NCI-H526 (cell line): ENCODE measurements at places on chromosomes 2 and 18.

GRCh38 chr2:86272111-86272510, 65.3 kb downstream of the REEP1 start:
- no peak for DNase-seq

GRCh38 chr2:106126295-106126694, 67.8 kb downstream of the UXS1 start:
- no peak for DNase-seq

DNA sequence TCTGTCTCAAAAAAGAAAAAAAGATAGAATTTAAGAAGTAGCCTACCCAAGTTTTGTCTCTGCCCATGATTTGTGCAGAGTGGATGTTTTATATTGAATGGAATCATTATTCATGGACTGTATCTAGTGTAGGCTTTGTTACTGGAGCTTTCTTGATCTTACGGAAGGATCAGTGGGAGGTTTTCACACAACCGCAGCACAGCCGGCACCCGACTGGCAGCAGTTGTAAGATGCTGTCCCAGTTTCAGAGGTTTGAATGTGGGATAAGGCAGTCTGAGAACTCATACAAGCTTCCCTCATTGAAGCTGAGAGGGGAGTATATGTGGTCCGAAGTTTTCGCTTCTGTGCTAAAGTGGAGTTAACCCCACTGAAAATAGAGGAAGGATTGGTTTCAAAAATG, 19.7 kb upstream of the SAG start:
- DNase-seq: no peak

DNA sequence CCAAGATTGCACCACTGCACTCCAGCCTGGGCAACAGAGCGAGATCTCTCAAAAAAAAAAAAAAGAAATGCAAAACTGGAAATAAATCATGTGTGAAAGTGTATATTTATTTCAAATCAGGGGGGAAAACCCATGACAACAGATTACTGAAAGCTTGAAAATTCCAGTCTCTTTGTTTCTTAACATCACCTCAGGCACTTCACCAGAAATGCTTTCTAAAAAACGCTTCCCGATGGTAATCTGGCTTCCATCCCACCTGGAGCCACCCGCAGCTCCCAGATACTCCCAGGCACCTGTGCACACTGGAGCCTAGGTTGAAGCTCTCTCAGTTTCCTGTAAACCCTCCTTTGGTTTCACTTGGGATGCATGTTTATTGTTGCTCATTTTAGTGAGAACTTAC, 7.2 kb upstream of the ITGB6 start:
- no peak for DNase-seq

- DNase-seq: peak; percentile 18
Measured at GRCh38 chr2:19676770-19677169, 225.0 kb downstream of the TTC32 start.

- no peak for DNase-seq
Measured at GRCh38 chr2:53407363-53408080, 360.1 kb upstream of the CHAC2 start.

GRCh38 chr18:13464432-13465123, 246.0 kb downstream of the LDLRAD4 start:
- DNase-seq: no peak

DNA sequence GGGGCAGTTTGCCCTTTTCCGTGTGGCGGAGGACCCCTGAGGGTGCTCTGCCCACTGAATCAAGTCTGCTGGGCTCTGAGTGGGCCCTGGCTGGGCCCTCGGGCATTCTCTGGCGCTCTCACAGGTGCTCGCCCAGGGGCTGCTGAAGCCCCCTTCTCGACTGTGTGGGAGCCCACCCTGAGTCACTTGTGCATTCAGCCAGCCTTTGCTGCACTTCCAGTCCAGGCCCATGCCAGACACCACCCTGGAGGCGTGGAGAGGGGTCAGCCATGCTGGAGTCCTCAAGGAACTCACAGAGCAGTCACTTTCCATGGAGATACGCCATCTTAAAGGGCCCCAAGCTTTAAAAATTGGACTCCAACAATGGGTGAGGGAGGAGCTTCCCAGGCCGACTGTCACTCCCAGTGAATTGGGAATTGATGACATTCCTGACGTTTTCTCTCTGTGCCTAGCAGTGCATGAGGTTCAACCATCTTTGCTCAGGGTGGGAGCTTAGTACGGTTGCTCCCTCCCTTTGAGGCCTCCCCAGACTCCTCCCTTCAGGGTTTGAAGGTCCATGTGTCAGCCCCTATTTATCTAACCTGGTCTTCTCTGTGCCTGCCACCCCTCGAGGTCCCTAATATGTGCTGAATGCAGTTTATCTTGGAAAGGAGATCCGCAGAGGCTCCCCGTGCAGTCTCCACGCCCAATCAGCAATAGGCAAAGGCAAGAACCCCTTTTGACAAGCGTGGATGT, 71.8 kb upstream of the HS6ST1 start:
- no peak for DNase-seq

DNA sequence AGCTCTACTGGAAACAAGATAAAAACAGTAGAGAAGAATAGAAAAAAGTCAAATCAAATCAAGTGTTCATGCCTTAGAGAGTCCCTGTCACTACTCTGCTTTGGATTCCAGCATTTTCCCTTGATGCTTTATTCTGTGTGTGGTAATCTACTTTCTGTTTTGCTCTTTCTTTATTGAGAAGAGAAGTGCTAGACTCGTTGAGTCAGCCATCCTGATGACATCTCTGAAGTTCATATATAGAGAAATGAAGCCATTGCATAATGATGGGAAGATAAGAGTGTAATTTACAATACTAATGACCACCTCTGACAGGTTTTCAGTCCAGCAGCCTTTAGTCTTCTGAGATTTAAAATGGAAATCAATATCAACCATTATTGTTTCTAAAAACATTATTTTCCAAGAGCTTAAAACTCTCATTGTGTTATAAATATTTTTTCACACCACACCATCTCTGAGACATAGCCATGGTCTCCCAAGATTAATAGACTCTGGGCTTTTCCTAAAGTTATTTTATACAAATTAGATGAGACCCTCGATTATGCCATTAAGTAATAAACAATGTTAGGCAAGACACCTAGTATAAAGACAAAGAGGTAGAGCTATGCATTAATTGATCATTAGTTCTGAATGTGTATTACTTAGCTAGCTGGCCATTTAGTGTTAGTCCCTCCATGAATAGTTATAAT, 679.0 kb upstream of the ACVR2A start:
- DNase-seq: no peak
